Activated naive CD8-positive, alpha-beta T cell treated with anti-CD3 and anti-CD28 coated beads, Interleukin-2, amount 10 ng/mL, durations not matched to agents 7 days and 5 days (primary cell): ENCODE measurements at places on chromosomes 5 and 9. TPM values are rescaled to one million over a fixed set of nuclear protein-coding genes. Genes with fewer than 3 reads are reported as not detected.

Gene RANBP17
- not detected for total RNA-seq

Gene IFNB1
- total RNA-seq, result 0.61 TPM

Gene ITK
- total RNA-seq, result 313 TPM

Gene VAV2
- 6.4 TPM for total RNA-seq

Gene PRELID2
- 3.3 TPM for total RNA-seq

Gene FOXD4L3
- total RNA-seq, result not detected

Gene PRDM9
- total RNA-seq, result not detected

Gene LCP2
- total RNA-seq, result 444 TPM
